ENCODE measurements at places on chromosomes 11 and 22.

DNA sequence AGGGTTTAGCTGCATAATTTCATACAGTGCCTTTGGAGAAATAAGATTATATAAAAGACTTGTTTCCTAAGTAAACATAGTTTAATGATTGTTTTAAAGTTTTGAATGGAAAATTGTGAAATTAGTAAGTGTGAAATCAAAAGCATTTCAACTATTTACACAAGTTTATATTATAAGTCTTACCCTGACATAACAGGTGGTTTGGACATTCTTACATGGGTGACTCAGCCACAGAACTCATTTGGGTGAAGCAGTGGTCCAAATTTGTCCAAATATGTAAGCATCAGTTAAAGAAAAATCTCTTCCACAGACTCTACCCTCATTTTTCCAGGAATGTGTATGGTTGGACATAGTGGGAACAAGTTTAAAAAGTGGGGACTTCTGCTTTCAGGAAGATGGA, 68.0 kb downstream of the USP47 start:
- DNase-seq, result no peak

GRCh38 chr22:47355776-47356510, 593.5 kb downstream of the TBC1D22A start:
- peak; percentile 20 for DNase-seq

- DNase-seq, result peak; percentile 12
Observed at GRCh38 chr11:15143855-15144254, 29.1 kb downstream of the INSC start.

- DNase-seq, result no peak
Observed at GRCh38 chr11:10641912-10642697, 51.5 kb downstream of the IRAG1 start.

GRCh38 chr11:112477581-112478317, 217.1 kb upstream of the PLET1 start:
- DNase-seq, result no peak
